GM13976 (cell line): ENCODE measurements at places on chromosomes 6 and 20.

DNA sequence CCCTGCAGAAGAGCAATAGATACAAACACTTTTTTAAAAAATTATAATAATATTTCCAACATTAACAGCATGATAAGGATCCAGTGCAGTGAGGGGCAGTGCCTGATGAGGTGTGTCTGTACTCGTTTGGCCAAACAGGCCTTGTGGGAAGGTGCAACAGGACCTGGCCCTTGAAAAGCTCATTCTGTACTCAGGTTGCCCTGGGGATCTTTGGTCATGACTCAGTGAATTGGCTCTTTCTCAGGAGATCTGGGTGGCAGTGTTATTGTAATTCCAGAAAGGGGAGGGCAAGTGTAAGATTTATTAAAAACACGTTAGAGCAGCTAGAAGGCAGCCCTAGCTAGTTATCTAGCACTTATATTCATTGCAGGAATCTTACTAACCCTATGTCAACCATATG is 2.9 kb upstream of the SPINT3 start:
- no peak for DNase-seq

- no peak for DNase-seq
Observed at GRCh38 chr6:110681543-110682459, 133.5 kb downstream of the CDK19 start.

- DNase-seq: no peak
Observed at GRCh38 chr6:38610050-38610625, 29.6 kb downstream of the BTBD9 start.

- no peak for DNase-seq
Observed at GRCh38 chr6:135667691-135668455, 170.3 kb upstream of the AHI1 start.
